ENCODE measurements at places on chromosomes 16 and 17.

- no peak for DNase-seq
Measured at GRCh38 chr17:75245011-75245410, 16.4 kb downstream of the GGA3 start.

- no peak for DNase-seq
Measured at GRCh38 chr16:20956319-20956718, 55.7 kb downstream of the LYRM1 start.

- no peak for DNase-seq
Measured at GRCh38 chr16:47694543-47694942, 233.4 kb downstream of the PHKB start.

GRCh38 chr16:89246383-89246902, 28.9 kb downstream of the ZNF778 start:
- DNase-seq = no peak

- no peak for DNase-seq
Measured at GRCh38 chr16:54546521-54546920, 259.9 kb upstream of the IRX3 start.

- DNase-seq = no peak
Measured at GRCh38 chr17:56880133-56880532, 33.7 kb downstream of the TRIM25 start.

GRCh38 chr17:48070195-48070594, 22.0 kb downstream of the NFE2L1 start:
- no peak for DNase-seq
